ENCODE measurements at places on chromosomes 1 and 21.

GRCh38 chr1:219810451-219810850 lies 117.9 kb downstream of the SLC30A10 start:
- DNase-seq = no peak

GRCh38 chr1:37564892-37565291 lies 8.2 kb downstream of the DNALI1 start:
- DNase-seq = no peak

DNA sequence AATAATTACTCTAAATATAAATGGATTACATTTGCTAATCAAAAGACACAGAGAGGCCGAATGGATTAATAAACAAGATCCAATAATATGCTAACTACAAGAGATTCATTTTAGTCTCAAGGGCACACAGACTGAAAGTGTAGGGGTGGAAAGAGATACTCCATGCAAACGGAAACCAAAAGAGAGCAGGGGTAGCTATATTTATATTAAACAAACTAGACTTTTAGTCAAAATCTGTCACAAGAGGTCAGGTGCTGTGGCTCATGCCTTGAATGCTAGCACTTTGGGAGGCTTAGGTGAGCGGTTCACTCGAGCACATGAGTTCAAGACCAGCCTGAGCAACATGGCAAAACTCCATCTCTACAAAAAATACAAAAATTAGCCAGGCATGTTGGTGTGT lies 33.6 kb upstream of the DISP1 start:
- no peak for DNase-seq

DNA sequence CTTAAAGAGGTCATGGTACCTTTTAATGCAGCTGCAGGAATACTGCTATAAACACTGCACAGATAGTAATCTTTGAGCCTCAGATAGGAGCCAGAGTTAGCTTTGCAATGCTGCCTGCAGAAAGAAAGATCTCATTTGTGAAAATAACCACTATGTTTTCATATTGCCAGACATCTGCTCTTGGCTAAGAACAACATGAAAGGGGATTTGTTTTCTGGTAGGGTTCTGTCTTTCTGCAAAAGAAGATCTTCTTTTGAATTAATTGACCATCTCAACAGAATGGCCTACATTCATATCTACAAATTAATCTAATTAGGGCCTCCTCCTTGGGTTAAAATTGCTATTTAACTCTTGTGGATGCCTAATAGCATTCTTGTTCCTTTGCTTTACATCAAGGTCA lies 177.6 kb upstream of the DPYD start:
- DNase-seq = no peak

DNA sequence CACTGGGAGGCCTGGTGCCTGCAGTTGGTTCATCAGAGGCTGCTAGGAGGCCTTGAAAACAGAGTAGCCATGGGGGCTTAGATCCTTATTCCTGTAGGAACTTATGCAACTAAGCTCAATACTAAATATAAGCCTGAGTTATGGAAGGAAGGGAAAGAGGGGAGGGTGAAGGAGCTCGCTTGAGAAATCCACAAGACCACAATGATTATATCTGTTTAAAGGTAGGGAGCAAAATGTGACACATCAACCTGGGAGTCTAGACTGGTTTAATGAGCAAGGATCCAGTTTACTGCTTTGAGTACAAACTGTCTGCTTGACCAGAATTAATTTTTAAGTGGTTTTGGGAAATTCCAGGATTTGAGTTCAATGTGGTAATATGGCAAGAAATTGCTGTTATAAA lies 20.4 kb upstream of the ANGPTL7 start:
- DNase-seq = no peak

- no peak for DNase-seq
Observed at GRCh38 chr1:12722626-12723025, 6.7 kb downstream of the AADACL3 start.

DNA sequence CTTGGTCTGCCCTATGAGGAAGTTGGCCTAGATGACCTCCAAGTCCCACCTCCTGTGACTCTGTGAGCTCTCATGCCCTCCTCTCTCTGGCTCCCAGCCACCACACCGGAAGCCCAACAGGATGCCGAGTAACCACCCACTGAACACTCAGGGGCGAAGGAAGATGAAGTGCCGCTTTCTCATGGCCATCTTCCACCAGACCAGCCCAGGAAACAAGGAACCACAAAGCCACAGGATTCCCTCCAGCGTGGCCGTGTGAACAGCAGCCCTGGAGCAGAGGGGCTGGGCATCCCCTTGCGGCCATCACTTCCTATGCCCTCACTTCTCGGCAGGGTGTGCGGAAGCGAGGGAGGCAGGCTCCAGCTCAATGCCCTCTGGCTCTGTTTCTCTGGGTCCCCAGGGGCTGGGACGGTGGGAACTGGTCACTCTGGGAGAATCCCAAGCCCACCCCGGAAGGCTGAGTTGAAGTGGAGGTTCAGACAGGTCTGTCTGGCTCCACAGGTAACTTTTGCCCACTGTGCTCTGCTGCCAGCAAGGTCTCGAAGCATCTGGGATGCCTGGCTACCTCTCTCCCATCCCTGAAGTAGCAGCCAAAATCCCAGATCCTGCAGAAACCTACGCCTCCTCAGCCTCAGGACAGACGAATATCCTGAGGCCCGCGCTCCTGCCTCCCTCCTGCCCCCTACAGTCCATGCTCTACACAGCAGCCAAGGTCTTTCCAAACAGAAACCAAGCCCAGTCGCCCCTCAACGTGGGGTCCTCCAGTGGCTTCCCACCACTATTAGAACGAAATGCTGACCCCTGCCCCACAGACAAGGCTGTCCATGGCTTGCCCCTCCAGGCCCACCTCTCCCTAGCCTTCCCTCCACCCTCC lies 44.2 kb upstream of the ECE1 start:
- no peak for DNase-seq

GRCh38 chr1:112714313-112715263 lies 544 bp downstream of the PPM1J start:
- no peak for DNase-seq

- peak; percentile 57 for DNase-seq
Observed at GRCh38 chr1:204826970-204827369, 43.7 kb upstream of the NFASC start.

GRCh38 chr1:212916481-212917133 lies 33.7 kb upstream of the VASH2 start:
- DNase-seq = peak; percentile 91

DNA sequence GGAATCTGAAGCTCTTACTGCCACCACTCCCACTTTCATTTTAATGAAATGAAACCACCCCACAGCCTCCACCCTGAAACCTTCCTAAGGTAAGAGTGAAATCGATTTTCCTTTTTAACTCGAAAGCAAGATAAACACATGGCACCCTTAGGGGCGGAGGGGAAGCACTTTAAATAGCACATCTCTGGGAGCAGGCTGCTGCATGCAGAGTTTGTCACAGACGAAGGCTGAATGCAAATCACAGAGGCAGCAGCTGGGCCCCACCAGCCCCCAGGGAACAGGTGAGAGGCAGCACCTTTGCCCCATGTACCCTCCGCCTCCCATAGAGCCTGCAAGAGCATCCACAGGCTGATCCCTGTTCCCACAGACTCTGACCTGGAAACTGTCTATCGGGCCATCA lies 60.0 kb upstream of the GRIK3 start:
- DNase-seq = no peak

GRCh38 chr1:206978259-206978658 lies 8.0 kb upstream of the FCAMR start:
- DNase-seq = no peak

GRCh38 chr21:45523411-45524101 lies 18.7 kb downstream of the SLC19A1 start:
- DNase-seq = no peak

DNA sequence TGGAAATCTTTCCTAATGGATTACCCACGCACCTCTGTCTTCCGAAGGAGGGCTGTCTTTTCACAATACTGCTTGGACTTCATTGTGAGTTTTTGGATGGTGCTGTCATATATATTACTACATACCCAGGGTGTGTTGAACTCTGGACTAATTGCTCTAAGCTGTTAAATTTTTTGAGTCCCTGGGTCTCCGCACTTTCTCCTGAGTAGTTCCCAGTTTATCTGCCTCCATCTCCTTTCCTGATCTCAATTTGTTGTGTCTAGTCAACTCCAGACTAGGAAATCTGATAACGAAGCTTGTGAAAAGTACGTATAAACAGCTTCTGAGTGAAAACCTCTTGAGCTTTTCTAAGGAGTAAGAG lies 211.1 kb downstream of the ROR1 start:
- no peak for DNase-seq

DNA sequence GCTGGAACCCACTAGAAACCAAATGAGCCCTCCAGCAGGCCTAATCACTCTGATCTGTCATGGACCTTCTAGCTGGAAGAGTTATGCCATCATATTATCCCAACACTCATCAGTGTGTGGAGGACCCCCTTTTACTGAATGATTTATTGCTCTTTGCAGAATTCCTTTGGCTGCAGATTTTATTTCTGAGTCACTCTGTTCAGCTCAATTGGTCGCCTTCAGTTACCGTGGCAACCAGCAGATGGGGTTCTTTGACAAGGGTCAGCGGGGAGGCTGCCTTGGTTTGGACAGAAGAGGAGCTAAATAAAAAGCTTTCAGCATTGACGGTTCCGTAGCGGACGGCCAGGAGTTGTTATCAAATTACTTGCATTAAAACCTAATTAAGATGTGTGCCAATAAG lies 220.1 kb downstream of the SDCCAG8 start:
- no peak for DNase-seq

GRCh38 chr1:87404296-87404695 lies 75.6 kb downstream of the LMO4 start:
- DNase-seq = no peak

DNA sequence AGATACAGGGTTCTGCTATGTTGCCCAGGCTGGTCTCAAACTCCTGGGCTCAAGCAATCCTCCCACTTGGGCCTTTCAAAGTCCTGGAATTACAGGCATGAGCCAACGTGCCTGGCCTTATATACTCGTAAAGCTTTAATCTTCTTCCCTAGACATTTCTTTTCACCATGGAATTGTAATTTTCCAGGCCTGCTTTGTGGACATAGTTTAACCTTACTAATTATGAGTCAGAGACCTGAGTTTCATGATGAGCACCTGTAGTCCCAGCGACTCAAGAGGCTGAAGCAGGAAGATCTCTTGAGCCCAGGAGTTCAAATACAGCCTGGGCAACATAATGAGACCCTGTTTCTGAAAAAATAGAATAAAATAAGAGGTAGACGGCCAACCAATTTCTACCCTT lies 12.3 kb downstream of the PATJ start:
- no peak for DNase-seq

DNA sequence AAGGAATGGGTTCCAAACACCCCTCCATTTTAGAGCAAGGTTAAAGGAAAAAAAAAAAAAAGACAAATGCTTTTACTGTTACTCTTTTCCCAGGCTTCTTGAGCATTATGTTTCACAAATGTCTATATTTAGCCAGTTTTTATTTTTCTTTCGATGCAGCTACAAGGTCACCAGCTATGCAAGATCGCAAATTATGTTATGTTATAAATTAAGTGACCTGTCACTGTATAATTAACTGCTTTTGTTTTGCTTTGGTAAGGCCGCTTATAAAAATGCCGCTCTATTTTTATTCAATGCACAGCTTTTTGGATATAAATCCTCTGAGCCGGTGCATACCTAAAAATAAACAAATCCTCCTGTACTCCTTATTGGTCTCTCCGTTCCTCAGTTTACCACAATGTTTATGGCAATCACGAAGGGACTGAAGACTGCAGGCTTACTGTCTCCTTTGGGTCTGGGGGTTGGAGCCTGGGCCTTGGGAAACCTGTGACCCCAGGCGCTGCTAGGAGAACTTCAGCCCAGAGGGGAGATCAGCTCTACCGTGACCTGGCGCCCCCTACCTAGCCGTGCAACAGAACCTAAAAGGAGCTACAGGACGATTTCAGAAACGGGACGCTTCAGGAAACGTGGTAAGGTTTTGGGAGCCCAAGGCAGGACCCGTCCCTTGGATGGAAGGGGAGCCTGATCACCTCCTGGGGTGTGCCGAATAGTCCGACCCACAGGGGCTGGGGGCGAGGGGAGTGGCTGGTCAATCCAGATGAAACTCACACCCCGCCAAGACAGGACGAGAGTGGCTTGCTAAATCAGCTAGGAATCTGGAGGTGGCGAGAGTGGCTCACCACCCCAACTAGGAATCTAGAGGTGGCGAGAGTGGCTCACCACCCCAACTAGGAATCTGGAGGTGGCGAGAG lies 101.2 kb upstream of the CD55 start:
- DNase-seq = no peak

- no peak for DNase-seq
Observed at GRCh38 chr1:200299571-200299970, 110.3 kb downstream of the ZNF281 start.

Data from iPS DF 19.7 (cell line).